AG20443 (cell line): ENCODE measurements at places on chromosomes 5 and 9.

DNA sequence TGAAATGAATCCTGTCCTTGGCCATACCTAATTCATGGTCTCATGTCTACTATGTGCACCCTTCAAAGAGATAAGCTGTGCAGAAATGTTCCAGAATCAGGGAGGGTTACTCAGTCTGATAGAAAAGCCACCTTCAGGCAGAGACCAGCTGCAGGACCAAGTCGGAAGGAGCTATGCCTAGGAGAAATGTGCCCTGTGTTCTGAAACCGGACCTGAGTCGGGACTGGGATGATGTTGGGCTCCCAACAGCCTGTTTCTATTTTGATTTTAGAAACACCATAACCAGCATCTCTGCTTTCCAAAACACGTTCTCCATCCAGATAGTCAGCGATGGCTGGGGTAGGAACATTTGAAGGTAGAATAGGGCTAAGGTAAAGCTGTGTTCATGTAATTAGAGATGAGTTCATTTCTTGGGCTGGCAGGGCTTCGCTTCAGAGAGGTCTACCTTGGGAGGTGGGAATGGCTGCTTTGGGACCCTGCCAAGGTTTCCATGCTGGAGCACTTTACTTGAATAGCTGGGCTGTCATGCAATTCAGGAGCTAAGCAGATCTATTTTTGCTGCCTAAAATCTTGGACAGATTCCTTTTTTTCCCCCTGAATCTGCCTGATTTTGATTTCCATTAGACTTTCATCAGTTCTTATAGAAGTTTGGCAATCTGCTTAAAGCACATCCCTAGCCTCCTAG is 2.8 kb downstream of the ADCY2 start:
- DNase-seq: no peak

- peak; percentile 52 for DNase-seq
These were observed 51.3 kb upstream of the PITX1 start for GRCh38 chr5:135085133-135085935.

DNA sequence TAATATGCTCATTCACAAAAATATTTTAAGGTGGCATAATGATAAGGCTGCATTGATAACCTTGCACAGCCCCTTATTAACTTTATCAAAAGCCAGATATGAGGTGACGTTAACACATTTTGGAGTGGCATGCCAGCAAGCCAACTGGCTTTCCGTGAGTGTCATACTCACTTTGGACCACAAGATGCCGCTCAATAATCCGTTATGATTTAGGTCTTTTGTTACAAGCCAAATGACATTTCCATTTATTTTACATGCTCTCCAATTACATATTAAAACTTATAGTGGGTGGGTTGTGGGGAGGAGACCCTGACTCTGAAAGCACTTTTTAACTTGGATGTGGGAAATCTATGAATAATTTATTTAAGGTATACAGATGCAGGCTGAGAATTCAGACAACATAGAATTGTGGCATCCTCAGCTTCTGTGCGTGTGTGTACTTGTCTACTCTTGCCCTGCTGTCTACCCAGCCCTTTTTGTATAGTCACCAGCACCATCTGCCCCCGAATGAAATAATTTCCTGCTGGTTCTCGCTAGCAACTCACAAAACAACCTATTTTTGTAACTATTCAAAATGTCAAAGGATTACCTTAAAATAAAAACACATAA is 305.1 kb downstream of the PSAT1 start:
- peak; percentile 55 for DNase-seq

- no peak for DNase-seq
These were observed 364.2 kb upstream of the PDE4D start for GRCh38 chr5:60257596-60258271.

- DNase-seq: no peak
These were observed 153.4 kb downstream of the PIK3R1 start for GRCh38 chr5:68369023-68369359.

DNA sequence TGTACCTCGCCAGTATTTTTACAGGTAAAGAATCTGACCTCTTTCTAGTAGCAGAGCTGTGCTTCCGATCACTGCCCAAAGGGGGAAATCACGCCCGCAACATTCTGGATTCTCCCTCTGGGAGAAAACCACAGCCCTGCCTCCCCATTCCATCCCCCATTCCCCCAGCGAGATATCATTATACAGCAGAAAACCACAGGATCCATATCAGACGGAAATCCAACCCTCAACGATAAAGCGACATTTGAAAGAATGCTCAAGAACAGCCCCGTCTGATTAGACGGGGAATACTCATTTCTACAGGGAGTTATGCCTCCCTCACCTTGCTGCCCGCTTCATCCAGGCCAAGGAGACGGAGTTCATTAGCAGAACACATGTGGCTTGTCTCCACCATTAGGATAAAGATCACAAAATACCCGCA is 172.8 kb downstream of the COL23A1 start:
- no peak for DNase-seq

- peak; percentile 65 for DNase-seq
These were observed 106.0 kb upstream of the MYO10 start for GRCh38 chr5:17042041-17042440.

DNA sequence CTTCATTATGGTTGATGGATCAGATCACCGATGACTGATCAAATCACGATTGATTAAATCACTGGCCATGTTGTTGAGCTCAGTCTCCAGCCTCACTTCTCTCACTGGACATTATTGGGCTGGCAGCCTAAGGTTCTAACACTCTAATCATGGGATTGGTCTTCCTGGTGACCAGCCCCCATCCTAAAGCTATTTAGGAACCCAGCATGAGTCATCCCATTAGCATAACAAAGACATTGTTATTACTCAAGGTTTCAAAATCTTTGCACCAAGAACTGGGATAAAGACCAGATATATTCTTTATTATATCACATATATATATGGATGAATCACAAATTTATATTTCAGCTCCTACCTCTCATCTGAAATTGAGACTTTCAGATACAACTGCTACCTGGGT is 272.1 kb upstream of the IL12B start:
- no peak for DNase-seq

DNA sequence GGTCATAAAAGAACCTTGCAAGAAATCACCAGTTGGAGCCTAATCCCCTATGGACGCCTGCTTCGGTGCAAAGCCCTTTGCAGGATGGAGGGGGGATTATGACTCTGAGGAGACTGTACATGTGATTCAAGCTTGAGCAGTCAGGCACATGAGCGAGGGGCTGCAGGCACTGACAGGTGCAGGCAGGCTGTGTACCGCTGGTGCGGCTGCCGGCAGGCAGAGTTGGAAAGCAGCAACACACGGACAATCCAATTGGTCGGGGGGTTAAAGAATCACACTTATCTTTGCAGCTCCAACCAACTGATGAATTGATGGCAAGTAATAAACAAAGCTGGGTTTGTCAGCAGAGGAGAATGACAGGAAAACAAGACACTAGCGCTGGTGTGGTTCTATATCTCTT is 5.7 kb downstream of the WHRN start:
- no peak for DNase-seq

DNA sequence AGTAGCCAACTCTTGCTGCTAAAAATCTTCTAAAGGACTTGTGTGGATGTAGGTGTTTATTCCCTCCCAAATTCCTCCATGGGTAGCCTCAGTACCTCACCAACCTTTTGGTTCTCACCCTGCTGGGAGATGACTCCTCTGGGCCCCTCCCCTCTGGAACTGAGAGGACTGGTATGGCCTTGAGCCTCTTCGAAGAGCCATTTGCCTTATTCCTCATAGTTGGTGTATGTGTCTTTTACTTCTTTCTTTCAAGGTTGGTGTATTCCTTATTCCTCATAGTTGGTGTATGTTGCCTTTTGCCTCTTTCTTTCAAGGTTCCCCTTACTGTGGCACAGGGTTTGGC is 48.3 kb downstream of the GNAQ start:
- no peak for DNase-seq

GRCh38 chr5:113531481-113532159 is 18.1 kb downstream of the YTHDC2 start:
- no peak for DNase-seq

DNA sequence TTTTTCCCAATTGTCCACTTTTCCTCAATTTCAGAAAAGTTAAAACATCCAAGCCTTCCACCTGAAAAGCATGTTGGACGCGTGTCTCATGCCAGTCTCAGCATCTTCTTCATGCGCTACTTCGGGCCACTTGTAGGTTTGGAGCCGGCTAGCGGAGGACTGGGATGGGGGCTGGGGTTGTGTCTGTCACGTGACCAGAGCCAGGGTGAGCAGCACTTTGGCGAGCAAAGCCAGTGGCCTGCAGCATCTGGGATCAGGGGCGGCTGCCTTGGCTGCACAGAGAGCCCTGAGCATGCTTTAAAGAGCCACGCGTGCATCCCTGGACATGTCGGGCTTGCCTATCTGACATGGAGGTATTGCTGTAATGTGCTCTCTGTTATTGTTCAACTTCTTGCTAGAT is 41.2 kb downstream of the SLC6A3 start:
- DNase-seq: no peak

DNA sequence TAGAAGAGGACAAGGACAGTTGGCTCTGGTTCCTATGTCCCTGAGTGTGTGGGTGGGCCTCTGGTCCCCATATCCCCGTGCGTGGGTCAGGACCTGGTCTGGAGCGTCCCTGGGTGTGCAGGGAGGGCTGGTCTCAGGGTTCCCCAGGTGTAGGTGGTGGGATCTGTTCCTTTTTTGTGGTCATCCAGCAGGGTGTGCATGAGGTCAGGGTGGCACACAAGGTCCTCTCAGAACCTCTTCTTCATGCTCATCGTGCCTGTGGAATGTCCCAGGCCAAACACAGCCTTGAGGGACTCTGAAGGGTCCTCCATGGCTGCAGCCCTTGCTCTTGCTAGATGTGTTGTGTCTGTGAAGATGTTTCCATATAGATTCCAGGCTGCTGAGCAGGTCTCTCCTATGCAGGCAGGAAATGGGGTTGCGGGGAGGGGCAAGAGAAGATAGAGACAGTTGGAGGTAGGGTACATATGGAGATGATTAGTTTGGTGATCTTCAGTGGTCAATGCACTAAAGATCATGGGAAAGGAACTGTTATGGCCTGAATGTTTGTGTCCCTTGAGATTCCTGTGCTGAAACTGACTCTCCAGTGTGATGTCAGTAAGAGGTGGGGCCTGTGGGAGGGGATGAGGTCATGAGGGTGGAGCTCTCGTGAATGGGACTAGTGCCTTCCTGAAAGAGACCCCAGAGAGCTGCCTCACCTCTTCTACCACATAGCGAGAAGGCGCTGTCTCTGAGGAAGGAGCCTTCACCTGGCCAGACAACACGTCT is 53.1 kb downstream of the NXNL2 start:
- DNase-seq: no peak

GRCh38 chr9:28134446-28134976 is 561.2 kb upstream of the C9orf72 start:
- no peak for DNase-seq

DNA sequence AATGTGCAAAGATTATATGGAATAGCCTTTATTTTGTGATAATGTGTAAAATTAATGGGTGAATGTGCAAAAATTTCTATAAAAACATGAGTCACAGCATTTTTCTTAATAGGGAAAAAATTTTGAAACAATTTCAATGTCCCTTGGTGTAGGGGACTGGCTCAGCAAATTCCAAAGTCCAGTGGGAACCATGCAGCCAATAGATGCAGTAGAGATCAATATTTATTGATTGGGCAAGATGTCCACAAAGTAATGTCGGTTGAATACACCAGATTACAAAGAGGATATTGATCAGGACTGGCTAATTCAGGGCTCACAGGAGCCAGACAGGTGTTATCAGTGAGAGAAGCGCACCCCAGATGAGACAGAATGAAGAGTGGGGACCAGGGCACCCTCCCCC is 62.5 kb downstream of the AMBP start:
- no peak for DNase-seq

DNA sequence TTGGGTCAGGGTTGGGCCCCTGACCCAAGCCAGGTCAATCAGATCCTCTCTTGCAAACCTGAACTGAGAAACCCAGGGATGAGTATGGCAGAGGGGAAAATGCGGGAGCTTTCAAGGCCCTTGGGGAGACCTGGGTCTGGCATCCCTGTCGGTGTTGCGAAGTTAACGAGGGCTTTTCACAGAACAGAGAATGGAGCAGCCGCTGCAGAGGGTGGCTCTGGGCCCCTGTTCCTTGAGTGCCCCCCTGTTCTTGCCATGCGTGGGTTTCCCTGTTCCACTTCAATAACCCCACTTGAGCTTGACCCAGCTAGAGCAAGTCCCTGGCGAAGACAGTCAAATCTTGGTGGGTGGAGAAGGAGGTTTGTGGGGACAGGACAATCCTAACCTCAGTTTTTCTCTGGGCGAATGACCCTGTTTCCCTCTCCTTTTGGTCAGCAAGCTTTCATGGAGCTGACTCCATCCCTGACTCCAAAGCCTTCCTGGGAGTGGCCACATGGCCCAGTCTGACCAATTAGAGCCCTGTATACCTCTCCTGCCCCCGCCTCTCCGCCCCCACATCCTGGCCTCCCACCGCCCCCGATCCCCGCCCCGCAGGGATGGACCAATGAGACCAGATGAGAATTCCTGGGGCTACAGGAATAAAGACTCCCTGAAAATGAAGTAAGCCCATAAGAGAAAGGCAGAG is 2.9 kb upstream of the VDAC1 start:
- peak; percentile 54 for DNase-seq

DNA sequence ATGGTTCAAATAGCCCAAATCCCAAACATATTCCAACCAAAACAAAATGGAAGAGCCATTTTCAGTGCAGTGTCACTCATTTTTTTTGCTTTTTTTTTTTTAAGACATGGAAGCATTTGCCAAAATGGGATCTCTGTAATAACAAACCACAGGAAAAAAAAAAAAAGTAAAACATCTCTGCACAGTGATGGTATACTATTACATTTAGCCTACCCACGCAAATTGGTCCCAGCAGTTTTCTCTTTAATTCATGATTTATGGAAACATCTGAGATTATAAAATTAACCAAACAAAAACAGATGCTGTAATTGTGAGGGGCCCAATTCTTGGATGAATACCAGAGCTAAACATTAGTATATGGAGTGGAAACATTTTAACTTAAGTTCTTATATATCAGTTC is 566.6 kb downstream of the ZNF608 start:
- no peak for DNase-seq

DNA sequence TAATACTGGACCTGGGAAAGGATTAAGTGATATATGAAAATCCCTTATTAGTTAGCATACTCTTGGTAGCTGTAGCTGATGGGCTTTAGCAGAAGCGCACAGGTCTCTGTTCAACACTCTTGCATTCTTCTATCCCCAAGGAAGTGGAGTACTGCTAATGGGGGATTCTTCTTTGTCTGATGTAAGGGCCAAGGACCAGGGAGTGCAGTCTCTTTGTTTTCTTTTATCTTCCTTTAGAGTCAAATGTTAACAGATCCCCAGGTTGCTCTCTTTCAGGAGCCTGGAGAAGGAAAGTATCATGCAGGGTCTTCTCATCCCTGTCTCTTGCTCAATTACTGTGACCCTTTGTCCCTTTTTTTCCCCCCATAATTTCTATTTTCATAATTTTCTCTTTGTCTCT is 1146.9 kb upstream of the DMAC1 start:
- DNase-seq: no peak

GRCh38 chr9:109016132-109016531 is 2.8 kb upstream of the CTNNAL1 start:
- DNase-seq: no peak

GRCh38 chr5:89268460-89268859 is 385.5 kb upstream of the MEF2C start:
- no peak for DNase-seq
